Dermis microvascular lymphatic vessel endothelial cell (primary cell): ENCODE measurements at places on chromosomes 3 and 15. TPM values are rescaled to one million over a fixed set of nuclear protein-coding genes. Genes with fewer than 3 reads are reported as not detected.

GRCh38 chr3:18512007-18512406 is 86.9 kb upstream of the SATB1 start:
- DNase-seq: no peak

- no peak for DNase-seq
These were observed 127.4 kb downstream of the ATP10A start for GRCh38 chr15:25735550-25736384.

Gene CADM2
- not detected in 2 replicates for total RNA-seq

DNA sequence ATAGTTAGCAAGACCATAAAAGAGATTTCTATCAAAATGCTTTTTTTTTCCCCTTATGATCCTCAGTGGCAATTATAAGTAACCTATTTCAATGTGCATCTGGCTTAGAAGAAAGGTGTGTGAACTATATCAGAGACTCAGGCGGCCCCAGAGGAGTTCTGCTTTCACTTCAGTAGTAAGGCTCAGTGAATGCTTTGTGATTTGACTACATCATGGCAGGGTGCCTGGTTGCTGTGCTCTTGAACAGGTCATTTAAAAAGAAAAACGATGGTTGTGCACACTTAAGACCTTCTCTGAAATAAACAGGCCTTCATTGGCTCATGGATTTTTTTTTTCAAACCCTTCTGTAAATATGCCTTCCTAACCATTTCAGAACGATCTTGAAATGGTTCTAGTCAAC is 400.4 kb upstream of the RARB start:
- no peak for DNase-seq

Gene EPHA6
- under 0.01 TPM in 2 replicates for total RNA-seq

GRCh38 chr3:141853081-141853601 is 23.3 kb upstream of the ATP1B3 start:
- DNase-seq: no peak

GRCh38 chr15:96052572-96053030 is 277.9 kb upstream of the NR2F2 start:
- no peak for DNase-seq

- DNase-seq: peak; percentile 68
These were observed 400.9 kb downstream of the SHQ1 start for GRCh38 chr3:72447059-72447946.

- no peak for DNase-seq
These were observed 45.4 kb downstream of the PRICKLE2 start for GRCh38 chr3:64179860-64180259.

Gene MGA
- total RNA-seq: 18.7 and 22.0 TPM in 2 replicates

GRCh38 chr15:79505956-79506355 is 73.8 kb downstream of the MINAR1 start:
- DNase-seq: no peak

DNA sequence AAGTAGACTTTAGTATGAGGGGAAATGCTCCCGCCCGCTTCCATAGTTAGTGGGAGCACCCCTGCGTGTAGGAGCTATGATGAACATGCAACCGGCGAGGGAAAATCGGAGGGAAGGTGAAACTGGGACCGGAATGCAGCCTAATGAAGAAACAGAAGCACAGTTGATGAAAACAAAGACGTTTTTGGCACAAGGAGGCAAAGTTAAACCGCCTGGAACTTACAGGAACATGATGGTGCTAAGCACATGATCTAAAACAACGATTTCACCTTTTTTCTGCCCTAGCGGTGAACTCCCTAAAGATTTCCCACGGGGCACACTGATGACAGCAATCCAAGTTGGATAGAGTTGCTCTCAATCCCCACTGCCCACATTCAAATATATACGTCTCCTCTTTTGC is 49.4 kb upstream of the SPATA12 start:
- no peak for DNase-seq

Gene TIMP4
- 0.51 and 0.64 TPM in 2 replicates for total RNA-seq

GRCh38 chr3:193809106-193809505 is 216.1 kb downstream of the OPA1 start:
- no peak for DNase-seq

- no peak for DNase-seq
These were observed 23.5 kb downstream of the PLCL2 start for GRCh38 chr3:16908016-16908807.

DNA sequence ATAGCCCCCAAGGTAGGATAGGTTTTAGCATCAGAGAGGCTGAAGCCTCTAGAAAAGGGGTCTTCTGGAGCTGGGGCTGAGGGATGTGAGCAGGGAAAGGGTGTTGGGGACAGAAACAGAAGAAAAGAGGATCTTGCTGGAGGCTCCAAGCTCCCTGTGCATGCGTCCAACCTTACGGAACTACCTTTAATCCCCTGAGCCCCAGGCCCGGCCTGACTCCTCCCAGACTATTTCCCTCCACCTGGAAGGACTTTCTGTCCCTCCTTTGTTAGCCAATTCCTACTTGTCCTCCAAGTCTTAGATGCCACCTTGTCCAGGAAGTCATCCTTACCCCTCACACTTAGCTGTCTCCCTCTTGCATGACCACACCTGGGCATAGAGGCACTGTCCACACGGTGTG is 50.0 kb upstream of the VPS8 start:
- DNase-seq: no peak

DNA sequence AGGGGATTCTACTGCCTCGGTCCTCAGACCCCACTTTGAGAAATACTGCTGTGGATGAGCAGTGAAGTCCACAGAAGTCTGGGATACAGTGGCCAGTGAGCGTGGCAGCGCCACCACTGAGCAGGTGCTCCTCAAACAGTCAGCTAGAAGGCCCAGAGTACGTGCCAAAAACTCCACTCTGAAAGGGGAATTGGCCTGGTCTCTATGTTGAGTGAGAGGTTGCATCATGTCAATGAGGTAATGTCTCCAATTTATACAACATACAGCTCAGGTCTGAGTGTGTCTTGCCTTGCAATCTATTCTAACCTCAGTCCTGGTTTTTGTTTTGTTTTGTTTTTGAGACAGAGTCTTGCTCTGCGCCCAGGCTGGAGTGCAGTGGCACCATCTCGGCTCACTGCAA is 53.3 kb upstream of the ETV5 start:
- no peak for DNase-seq

Gene MCF2L2
- 0.25 and 0.26 TPM in 2 replicates for total RNA-seq

DNA sequence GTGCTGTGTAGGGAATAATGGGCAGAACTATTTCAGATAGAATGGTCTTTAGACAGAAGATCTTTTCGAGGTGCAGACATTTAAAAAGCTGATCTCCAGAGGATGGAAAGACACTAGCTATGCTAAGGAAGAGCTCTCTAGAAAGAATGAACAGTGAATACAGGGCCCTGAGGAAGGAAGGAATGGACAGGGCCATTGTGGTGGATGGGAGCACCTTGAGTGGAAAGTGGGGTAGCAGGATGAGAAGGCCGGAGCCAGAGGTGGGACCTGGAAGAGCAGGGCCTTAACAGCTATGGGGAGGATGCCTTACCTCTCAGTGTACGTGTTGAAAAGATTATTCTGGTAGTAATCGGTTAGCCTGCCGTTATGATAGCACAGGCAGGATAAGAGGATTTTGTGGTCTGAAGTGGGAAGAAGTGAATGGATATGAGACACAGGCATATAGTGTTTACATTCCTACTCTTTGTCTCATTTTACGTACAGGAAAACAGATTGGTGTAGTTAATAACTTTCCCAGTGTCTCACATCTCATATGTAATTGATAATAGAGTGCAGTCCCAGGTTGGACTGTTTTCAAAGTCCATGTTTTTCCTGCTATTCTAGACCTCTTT is 172.4 kb downstream of the KLHL25 start:
- DNase-seq: no peak

DNA sequence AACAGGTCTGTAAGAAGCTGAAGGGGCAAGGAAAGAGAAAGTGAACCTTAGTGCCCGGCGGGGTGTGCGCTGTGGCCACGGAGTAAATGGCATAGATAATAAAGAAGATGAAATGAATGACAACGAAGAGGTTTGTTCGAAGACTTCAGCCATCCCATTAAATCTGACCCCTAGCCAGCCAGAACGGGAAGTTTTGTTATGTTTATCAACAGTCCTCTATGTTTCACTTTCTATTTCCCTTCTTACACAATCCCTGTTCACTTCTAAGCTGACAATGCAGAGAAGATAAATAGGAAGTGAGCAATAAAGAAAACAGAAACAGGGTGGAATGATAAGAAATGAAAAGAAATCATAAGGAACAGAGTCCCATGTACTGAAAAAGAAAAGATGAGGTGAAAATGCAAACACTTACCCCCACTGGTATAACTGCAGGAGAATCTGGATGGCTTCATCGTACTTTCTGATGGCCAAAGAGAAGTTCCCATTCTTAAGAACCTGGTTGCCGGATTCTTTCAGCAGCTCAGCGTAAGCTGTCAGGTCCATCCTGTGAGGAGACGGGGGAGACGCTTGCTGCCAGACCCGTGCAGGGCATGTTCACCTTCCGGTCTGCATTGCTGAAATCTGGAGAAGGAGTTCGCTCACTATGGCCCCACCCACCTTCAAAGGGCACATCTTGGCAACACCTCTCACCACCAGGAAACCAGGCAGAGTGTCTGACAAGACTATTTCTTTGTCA is 36.8 kb downstream of the TRANK1 start:
- DNase-seq: peak; percentile 69

GRCh38 chr3:173225351-173225750 is 84.3 kb upstream of the SPATA16 start:
- DNase-seq: no peak

GRCh38 chr15:57406062-57406772 is 29.9 kb downstream of the CGNL1 start:
- no peak for DNase-seq

DNA sequence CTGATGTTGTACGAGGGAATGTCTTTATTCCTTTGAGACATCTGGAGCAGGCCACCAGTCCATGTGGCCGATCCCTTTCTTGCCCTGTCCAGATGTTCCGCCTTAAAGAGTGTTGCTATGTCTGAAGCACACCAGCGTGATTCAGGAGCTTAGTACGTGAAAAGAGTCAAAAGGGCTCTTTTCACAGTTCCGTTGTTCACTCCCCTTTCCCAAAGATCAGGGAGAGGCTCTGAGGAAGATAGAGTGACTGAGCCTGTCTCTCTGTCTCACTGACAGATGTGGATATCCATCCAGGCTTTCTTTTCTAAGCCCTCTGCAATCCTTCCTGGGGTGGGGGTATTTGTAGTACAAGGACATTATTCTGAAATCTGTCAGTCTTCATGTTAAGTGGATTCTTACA is 262.5 kb upstream of the LRTM1 start:
- no peak for DNase-seq

Gene FBXW12
- total RNA-seq: not detected in 2 replicates

GRCh38 chr3:11651477-11651876 is 7.8 kb upstream of the VGLL4 start:
- DNase-seq: no peak

DNA sequence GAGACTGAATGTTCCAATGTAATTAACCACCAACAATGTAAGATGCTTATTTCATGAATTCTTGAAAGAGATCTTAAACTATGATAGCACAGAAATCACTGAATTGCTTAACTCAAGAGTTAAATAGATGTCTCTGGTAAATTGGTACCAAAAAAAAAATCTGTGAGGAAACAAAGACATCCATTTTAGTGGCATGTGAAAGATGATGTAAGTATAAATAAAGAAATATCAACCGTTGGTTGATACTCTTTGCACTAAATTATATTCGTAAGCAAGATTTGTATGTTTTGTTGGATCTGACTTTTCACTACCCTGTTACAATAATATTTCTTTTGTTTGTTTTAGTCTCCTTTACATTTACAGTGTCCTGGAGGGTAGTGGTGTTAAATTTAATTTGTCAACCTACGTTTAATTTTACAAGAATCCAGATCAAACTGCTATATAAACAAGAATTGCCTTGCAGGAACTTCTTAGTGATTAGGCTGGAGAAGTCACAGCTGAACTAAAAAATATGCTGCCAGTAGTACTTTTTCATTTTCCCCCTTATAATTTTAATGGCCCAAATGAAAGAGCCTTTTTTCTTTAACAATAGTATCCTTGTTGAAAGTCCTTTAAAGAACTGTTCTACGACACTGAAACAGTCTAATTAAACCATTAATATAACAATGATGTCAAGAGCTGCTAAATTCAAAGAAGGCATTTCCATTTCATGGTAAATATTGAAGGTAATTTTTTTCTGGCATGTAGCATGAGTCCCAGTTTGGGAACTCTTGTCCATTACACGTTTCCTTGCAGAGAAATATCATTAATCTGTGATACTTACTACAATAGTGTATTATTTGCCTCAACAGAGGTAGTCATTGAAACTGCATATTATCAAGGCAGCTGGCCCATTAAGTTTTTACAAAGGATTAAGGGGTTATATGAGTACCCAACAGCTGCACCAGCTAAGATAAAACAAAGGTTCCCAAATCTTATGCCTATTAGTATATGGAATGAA is 109.6 kb upstream of the PHLDB2 start:
- DNase-seq: no peak

Gene TICRR
- 1.5 and 2.7 TPM in 2 replicates for total RNA-seq

- no peak for DNase-seq
These were observed 12.9 kb downstream of the LRRC2 start for GRCh38 chr3:46553154-46553553.

GRCh38 chr15:25600751-25601150 is 161.9 kb upstream of the UBE3A start:
- no peak for DNase-seq

DNA sequence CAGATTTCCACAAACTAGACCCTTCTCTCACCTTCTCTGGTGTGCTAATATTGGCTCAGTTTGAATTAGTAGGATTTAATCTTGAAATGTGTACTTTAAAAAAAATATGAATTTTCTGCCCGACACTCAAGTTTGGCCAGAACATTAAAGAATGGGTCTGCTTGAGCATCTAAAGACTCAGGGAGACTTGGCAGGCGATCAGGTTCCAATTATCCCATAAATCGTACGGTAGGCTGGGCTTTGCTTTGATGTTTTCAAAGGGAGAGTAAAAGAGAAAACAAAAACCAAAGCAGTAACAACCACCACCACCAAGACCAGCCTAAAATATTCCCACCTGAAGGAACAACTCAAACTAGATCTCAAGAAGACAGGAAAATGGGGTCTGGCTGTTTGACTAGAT is 230.8 kb downstream of the EBLN2 start:
- no peak for DNase-seq

GRCh38 chr15:83449250-83449671 is 2.1 kb downstream of the SH3GL3 start:
- no peak for DNase-seq

DNA sequence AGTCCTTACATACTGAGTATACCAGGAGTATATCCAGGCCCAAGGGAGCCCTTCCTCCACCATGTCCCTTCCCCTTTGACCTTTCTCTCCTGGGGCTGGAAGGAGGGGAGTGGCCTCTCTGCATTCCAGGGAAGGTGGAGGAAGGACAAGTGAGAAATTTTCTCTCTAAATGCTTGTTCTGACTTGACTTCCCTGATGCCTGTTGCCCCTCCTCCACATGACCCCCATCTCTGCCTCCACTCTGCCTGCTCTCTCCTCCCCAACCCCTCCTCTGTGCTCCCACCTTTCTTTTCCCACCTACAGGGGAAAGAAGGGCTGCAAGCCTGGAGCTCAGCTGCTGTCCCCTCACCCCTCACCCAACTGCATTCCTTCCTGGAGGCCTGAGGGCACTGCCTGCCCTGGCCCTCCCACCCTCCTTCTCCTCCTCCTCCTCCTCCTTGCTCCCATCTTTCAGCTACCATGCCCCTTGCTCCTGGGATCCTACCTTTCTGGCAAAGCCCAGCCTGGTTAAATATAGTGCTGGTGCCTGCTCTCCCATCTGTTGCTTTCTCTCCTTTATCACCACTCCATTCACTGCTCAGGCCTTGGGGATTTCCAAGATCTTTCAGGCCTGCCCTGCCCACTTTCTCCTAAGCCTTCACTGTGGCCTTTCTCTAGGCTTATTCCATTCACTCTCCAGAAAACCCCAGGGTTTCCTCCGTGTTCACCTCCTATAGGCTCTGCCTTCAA is 8.5 kb upstream of the DAG1 start:
- no peak for DNase-seq
